Hematopoietic multipotent progenitor cell (in vitro differentiated cells): ENCODE measurements at places on chromosomes 2 and 18. TPM values are rescaled to one million over a fixed set of nuclear protein-coding genes. Genes with fewer than 3 reads are reported as not detected.

The MROH2A gene
- not detected for total RNA-seq

The RAPGEF4 gene
- total RNA-seq = under 0.01 TPM

DNA sequence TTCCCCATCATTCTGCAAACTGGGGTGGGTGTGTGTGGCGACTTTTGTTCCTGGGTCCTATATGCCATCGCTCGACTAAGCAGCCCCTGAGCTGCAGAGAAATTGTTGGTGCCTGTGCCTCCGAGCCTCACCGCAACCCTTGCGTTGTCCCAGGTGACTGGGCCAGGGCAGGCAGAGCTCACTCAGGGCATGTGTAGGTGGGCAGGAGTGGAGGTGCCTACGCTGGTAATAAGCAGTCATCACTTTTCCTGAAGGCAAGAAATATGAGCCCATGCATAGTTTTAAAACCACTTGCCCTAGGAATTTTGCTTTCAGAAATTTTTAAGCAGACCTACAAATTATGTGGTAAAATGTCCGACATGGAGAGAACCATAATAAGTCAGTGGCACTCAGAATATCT is 197.8 kb downstream of the SMAD7 start:
- no peak for DNase-seq

- no peak for DNase-seq
These were observed 212.8 kb downstream of the BCL2 start for GRCh38 chr18:63106727-63107126.

- DNase-seq = no peak
These were observed 25.9 kb downstream of the STPG4 start for GRCh38 chr2:47129191-47129706.

- no peak for DNase-seq
These were observed 148.9 kb downstream of the ATP9B start for GRCh38 chr18:79217979-79218604.

DNA sequence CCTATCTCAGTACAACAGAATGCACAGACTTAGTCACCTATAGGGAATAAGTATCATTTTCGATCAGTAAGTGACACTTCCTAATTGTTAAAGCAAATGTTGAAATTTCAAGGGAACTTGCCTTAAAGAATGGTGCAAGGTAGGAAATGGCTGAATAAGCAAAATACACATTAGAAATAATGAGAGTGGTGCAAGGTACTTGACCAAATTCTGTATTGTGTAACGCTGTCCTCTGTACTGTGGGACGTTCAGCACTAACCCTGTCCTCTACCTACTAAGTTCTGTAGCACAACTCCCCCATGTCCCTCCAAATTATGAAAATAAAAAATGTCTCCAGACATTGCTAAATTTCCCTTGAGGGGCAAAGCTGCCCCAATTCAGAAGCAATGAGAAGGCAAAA is 19.4 kb downstream of the MMADHC start:
- DNase-seq = no peak

DNA sequence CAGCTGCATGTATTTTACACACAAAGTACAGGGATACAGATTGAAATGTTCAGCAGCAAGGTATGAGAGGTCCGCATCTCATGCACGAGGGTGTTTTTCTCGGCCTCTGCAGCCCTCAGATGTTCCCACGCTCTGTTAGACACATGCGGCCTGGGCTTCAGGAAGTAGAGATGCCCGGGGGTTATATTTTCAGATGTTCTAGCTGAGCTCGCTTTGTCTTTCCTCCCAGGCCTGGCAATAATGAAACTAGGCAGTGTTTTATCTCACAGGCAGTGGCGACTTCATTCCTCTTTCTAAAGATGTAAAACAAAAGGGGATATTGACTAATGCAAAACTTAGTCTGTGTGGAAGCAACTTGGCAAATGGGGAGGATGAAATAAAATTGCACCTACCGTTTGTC is 190.7 kb downstream of the GBX2 start:
- DNase-seq = no peak

DNA sequence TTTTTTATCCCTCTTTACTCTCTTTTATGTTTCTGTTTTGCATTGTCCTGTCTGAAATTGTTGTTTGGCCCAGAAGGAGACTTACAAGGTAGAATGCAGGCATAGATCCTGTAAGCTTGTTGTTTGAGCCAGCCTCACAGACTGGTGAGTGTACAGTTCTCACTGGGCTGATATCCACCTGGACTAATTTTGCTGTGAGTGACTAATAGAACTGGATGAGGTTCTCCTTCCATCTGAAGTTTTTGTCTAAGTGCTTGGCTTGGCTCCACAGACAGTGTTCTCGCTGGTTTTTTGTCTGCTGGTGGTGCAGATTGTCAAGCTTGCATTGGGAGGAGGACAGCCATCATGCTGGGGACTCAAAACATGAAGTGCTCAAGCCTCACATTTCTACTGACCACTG is 495.7 kb downstream of the TSN start:
- DNase-seq = no peak

- no peak for DNase-seq
These were observed 131.1 kb downstream of the KIAA1328 start for GRCh38 chr18:36960038-36960437.

DNA sequence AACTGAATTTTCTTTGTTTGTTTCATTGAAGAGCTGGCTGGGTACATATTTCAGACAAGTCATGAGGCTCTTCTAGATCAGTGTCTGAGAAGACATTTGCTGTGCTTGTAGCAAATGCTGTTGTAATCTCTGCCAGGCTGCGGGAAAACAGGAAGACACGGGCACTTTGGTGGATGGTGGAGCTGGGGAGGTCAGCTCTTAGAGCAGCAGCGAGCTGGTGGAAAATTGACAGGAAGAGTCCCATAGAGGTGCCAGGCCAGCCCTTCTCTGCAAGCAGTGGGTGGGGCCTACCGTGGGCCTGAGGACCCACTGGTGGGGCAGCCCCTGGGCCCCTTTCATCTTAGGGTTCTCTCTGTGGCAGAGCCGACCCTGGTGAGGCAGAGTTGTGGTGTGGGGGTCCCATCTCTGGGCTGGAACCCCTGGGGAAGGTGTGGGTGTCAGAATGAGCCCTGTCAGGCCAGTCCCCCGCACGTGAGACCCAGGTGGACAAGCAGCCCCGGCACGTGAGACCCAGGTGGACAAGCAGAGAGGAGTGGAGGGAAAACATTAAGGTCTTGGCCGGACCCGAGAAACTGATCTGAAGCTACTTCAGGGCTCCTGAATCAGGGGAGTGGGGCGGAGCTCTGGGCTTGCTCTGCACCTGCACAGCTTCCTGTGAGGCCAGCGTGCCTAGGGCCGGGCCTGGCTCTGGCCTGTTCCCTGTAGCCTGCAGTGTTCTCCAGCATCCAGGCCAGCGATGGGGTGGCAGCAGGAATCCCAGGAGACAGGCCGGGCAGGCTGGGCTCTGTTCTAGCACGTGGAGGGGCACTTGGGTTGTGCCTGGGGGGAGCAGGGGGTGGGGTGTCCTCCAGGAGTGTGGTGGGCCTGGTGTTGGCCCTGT is 273.5 kb upstream of the HDAC4 start:
- no peak for DNase-seq
